ENCODE measurements at places on chromosomes 7 and 10.

DNA sequence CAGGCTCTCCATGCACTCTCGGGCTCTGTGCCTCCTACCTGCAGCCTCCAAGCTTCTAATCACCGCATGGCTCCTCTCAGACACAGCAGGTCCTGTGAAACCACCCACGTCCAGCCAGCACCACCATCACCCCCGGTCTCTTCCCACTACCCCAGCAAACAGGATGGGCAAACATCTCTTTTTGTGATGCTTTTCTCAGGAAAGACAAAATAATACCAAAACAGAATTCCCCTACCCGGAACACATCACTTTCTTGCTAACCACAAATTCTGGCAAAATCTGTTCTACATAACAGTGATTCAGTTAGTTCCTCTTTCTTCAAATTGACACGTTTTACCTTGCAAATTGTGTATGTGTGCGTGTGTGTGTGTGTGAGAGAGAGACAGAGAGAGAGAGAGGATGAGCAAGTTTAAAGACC is 6.5 kb downstream of the SNX8 start:
- peak; percentile 19 for DNase-seq

- no peak for DNase-seq
These were observed 57.3 kb downstream of the HELLS start for GRCh38 chr10:94602729-94603515.

- no peak for DNase-seq
These were observed 8.6 kb downstream of the IPMK start for GRCh38 chr10:58258977-58259692.

DNA sequence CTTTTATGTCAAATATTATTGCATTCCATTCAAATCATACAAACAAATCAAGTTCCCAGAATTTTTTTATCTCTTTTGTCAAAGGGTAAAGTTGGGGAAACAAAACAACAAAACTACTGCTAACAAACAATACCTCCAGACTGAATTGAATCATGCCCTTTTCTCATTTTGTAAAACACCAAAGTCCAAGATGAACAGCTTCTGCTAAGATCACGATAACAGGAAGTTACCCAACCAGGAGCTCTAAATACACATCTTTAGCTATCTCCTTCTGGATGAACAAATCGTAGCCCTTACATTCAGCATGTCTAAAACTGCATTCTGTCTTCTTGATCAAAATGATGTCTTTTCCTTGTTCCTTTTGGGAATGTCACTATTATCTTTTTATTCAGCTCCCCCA is 97.4 kb downstream of the CTTNBP2 start:
- peak; percentile 68 for DNase-seq

GRCh38 chr10:59047180-59047579 is 129.3 kb upstream of the PHYHIPL start:
- no peak for DNase-seq

- no peak for DNase-seq
These were observed 92.9 kb upstream of the ZNF804B start for GRCh38 chr7:88666626-88667025.

- DNase-seq = no peak
These were observed 524 bp upstream of the FUOM start for GRCh38 chr10:133358162-133358924.

- DNase-seq = no peak
These were observed 34.2 kb upstream of the ANLN start for GRCh38 chr7:36355490-36355889.

- no peak for DNase-seq
These were observed 51.8 kb upstream of the PPP2R2D start for GRCh38 chr10:131848741-131849590.

DNA sequence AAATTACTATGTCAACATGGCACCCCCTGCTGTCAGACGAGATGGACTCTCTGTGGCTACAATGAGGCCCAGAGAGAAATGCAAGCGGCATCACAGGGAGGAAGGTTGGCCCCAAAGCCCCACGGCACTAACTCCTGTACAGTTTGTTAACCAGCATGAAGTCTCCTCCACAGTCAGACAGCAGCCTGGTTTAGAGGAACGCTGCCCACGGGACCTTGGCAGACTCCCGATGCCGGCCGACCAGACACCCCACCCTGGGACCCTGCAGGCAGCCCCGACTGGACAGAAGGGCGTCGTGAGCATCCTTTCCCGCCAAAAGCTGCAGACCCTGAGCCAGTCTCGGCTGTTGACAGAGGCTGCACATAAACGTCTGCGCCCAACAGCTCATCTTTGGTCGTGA is 158.8 kb downstream of the DIP2C start:
- no peak for DNase-seq
